ENCODE measurements at places on chromosomes 12 and 14. TPM values are rescaled to one million over a fixed set of nuclear protein-coding genes. Genes with fewer than 3 reads are reported as not detected.
A peak's percentile ranks its signal among the peaks of the same experiment; 100 is the strongest.

P2RX2 gene
- 1.2 TPM for total RNA-seq

KLRD1 gene
- total RNA-seq, result 7.3 TPM

BCL11B gene
- 2.5 TPM for total RNA-seq

ITGB7 gene
- total RNA-seq, result 4.1 TPM

TTC7B gene
- total RNA-seq, result 38.8 TPM

GRCh38 chr14:94376976-94377865, 11.2 kb downstream of the SERPINA1 start:
- no peaks in the 10 kb centered on the region for H3K4me1 ChIP-seq
- no peak overlapping the region for H3K27ac ChIP-seq
- H3K36me3 ChIP-seq, result no peaks in the 10 kb centered on the region
- no peak overlapping the region for H3K4me3 ChIP-seq
- no peaks in the 10 kb centered on the region for H3K27me3 ChIP-seq
- DNase-seq, result no peak

DNA sequence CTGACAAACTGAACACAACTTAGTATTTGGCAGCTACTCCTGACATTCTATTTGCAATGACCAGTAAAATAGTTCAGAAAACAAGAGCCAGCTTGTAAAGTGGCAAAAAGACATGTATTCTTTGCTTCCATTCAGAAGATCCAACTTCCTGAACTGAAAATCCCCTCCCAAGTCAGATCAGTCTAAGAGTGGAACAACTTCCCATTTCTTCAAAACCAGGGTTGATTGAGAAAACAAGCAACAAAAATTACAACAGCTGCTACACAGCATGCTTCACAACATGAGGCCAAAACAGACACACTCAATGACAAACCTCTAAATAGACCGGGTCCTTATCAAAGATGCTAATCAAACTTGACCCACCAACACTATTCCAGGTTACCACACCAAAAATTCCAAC, 40.3 kb downstream of the CIT start:
- no peak overlapping the region for H3K27ac ChIP-seq
- no peaks in the 10 kb centered on the region for H3K36me3 ChIP-seq
- no peaks in the 10 kb centered on the region for H3K27me3 ChIP-seq
- H3K4me1 ChIP-seq, result no peaks in the 10 kb centered on the region
- DNase-seq, result no peak

- H3K27me3 ChIP-seq, result no peaks in the 10 kb centered on the region
- no peak for DNase-seq
- peak overlapping the region; percentile 75 for H3K27ac ChIP-seq
- no peaks in the 10 kb centered on the region for H3K36me3 ChIP-seq
Observed at GRCh38 chr12:32105986-32106516, 596 bp upstream of the BICD1 start.

GRCh38 chr14:85281921-85282320, 248.0 kb upstream of the FLRT2 start:
- no peaks in the 10 kb centered on the region for H3K4me1 ChIP-seq
- no peaks in the 10 kb centered on the region for H3K27me3 ChIP-seq
- H3K27ac ChIP-seq, result no peak overlapping the region
- H3K4me3 ChIP-seq, result no peak overlapping the region
- DNase-seq, result no peak
- no peaks in the 10 kb centered on the region for H3K36me3 ChIP-seq

- H3K27me3 ChIP-seq, result no peaks in the 10 kb centered on the region
- H3K36me3 ChIP-seq, result no peaks in the 10 kb centered on the region
- no peak for DNase-seq
- H3K4me3 ChIP-seq, result no peak overlapping the region
Observed at GRCh38 chr12:27271206-27271605, 27.1 kb downstream of the STK38L start.

DNA sequence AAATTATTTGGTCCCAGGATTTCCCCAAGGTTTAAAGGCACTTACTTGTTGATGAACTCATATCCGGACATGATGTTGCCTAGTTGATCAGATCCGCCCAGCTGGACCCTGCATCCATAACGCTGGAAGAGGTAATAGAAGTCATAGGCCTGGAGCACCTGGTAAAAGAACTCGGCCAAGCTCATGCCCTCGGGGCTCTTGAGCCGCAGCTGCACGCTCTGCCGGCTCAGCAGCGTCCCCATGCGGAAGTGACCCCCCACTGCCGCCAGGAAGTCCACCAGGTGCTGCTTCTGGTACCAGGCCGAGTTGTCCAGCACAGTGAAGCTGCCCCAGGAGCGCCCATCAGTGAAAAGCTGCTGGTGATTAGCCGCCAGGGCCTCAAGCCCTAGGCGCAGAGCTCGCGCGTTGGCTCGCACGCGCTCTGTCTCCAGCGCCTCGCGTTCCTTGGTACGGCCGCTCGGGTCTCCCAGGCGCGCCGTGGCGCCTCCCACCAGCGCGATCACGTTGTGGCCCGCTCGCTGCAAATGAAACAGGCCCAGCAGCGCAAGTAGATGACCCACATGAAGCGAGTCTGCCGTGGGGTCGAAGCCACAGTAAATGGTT, 545 bp downstream of the YARS2 start:
- H3K36me3 ChIP-seq, result peaks cover 23% of the 10 kb centered on the region
- peak; percentile 87 for DNase-seq
- peak overlapping the region; percentile 89 for H3K4me3 ChIP-seq
- H3K4me1 ChIP-seq, result peaks cover 20% of the 10 kb centered on the region
- H3K27me3 ChIP-seq, result no peaks in the 10 kb centered on the region
- peak overlapping the region; percentile 74 for H3K27ac ChIP-seq

DNA sequence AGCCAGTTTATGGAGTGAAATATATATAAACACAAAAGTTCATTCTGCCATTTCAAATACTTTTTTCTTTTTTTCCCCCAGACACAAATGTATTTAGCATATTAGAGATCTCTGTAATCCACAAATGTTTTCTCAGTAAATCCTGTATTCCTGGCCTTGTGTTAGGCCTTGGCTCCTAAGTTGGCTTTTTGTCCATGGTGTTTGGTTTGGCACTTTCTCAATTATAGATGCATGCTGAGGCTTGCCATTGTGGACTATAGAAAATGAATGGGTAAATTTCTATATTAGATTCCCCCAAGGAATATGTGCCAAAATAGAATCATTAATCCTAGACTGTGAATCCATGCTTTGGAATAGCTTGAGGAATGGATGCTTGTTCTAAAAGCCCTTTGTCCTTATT, 17.0 kb downstream of the RIC8B start:
- H3K4me3 ChIP-seq, result no peak overlapping the region
- H3K4me1 ChIP-seq, result no peaks in the 10 kb centered on the region
- DNase-seq, result no peak

DNA sequence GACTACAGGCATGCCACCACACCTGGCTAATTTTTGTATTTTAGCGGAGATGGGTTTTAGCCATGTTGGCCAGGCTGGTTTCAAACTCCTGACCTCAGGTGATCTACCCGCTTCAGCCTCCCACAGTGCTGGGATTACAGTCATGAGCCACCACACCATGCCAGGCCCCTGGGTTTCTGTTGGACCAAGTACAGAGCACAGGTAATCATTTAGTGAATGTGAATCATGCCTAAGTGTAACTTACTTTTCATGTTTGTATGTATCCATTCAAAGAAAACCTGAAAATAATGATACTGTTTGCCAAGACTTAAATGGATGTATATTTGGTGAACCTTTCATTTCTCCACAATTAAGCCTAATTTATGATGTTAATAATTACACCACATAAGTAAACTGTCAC, 65.9 kb downstream of the FGD6 start:
- no peaks in the 10 kb centered on the region for H3K27me3 ChIP-seq
- H3K36me3 ChIP-seq, result no peaks in the 10 kb centered on the region
- no peak overlapping the region for H3K4me3 ChIP-seq
- no peaks in the 10 kb centered on the region for H3K4me1 ChIP-seq
- DNase-seq, result no peak
- no peak overlapping the region for H3K27ac ChIP-seq

DNA sequence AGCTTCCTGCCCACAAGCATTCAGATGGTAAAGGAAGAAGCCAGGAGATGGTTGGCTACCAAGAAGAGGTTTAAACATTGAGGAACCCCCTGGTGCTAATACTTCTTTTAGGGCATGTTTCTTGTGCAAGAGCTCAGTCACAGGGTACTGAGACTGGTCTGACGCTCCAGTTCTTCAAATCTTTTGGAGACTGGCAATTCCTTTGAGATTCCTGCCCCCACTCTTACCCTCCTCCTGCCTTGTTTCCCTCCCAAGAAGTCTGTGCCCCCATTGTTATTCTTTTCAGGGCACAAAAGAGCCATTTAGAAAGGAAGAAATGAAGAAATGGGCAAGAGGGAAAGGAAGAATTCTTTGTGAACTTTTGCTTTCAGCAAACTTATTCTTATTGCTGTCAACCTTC, 11.8 kb downstream of the A2ML1 start:
- H3K4me1 ChIP-seq, result no peaks in the 10 kb centered on the region
- H3K36me3 ChIP-seq, result no peaks in the 10 kb centered on the region
- no peak for DNase-seq
- H3K27me3 ChIP-seq, result no peaks in the 10 kb centered on the region
- no peak overlapping the region for H3K27ac ChIP-seq

- no peaks in the 10 kb centered on the region for H3K27me3 ChIP-seq
- no peak overlapping the region for H3K4me3 ChIP-seq
- H3K4me1 ChIP-seq, result peaks cover 58% of the 10 kb centered on the region
- no peak overlapping the region for H3K27ac ChIP-seq
- DNase-seq, result no peak
Observed at GRCh38 chr12:62468397-62468796, 1.8 kb downstream of the MON2 start.

- H3K4me3 ChIP-seq, result no peak overlapping the region
- H3K4me1 ChIP-seq, result peaks cover 42% of the 10 kb centered on the region
- no peaks in the 10 kb centered on the region for H3K27me3 ChIP-seq
Observed at GRCh38 chr12:93813972-93814821, 137.0 kb downstream of the CRADD start.

Data from upper lobe of left lung (tissue), 6 donors.